ENCODE measurements at places on chromosomes 6 and 20. TPM values are rescaled to one million over a fixed set of nuclear protein-coding genes. Genes with fewer than 3 reads are reported as not detected.

DNA sequence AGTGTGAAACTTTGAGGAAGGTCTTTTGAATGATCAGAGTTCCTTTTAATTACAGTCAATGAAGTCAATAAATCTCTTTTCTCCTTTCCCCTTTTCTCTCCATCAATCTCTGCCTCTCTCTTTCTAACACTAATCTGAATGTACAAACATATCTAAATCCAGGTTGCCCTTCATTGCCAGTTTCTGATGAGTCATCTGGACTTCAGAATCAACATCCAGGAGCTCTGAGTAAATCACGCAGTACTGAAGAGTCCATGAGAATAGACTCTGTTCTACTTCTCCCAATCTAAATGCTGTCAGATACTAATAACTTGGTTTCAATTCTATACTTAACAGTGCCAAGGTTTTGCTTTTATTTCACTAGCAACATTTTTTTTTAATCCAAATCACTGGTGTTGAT is 238.7 kb upstream of the THEMIS start:
- H3K4me3 ChIP-seq = no peak overlapping the region
- H3K27me3 ChIP-seq = no peaks in the 10 kb centered on the region
- no peaks in the 10 kb centered on the region for H3K36me3 ChIP-seq
- H3K27ac ChIP-seq = no peak overlapping the region

DNA sequence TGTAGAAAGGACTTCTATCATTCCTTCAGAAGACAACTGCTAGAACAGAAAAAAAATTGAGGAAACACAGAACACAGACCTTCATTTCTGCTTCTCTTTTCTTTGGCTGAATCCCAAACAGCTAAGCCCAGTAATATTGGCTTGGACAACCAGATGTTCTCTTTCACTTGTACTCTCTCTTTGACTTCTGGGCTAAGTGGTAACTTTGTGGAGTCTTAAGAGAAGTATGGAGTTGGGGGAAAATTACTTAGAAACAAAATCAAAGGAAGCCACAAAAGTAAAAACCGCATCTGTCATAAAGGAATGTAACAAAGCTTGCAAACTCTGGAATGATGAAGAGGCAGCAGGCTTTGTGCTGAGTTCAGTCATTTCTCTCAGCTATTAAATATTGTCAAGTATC is 587.5 kb downstream of the CBLN4 start:
- no peaks in the 10 kb centered on the region for H3K27me3 ChIP-seq
- H3K4me1 ChIP-seq = no peaks in the 10 kb centered on the region
- no peak for DNase-seq
- no peak overlapping the region for H3K4me3 ChIP-seq

DNA sequence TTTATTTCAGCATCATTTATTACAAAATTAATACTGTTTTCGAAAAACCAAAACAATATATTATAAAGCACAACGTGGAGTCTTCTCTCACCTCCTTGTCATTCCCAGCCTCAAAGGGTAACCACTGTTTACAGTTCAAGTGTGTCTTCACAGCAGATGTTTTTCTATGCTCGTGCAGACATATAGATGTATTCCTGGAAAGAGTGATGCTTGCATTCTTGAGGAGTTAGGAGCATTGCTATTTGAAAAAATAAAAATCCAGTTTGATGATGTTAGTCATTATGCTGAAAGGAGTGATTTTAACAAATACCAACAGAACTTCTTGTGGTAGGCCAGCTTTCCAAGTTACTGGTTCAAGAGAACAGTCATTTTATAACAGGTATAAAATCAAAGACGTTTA is 234.9 kb downstream of the BCKDHB start:
- no peaks in the 10 kb centered on the region for H3K4me1 ChIP-seq
- no peaks in the 10 kb centered on the region for H3K27me3 ChIP-seq
- H3K4me3 ChIP-seq = no peak overlapping the region
- no peak overlapping the region for H3K27ac ChIP-seq

- DNase-seq = no peak
- peaks cover 18% of the 10 kb centered on the region for H3K36me3 ChIP-seq
- peak overlapping the region; percentile 40 for H3K27ac ChIP-seq
- H3K27me3 ChIP-seq = no peaks in the 10 kb centered on the region
Measured at GRCh38 chr6:16486661-16487060, 248.3 kb downstream of the GMPR start.

Gene TRIM10
- not detected for polyA plus RNA-seq

Measured in GM12878 (cell line).